ENCODE measurements at places on chromosomes 2 and 18.

DNA sequence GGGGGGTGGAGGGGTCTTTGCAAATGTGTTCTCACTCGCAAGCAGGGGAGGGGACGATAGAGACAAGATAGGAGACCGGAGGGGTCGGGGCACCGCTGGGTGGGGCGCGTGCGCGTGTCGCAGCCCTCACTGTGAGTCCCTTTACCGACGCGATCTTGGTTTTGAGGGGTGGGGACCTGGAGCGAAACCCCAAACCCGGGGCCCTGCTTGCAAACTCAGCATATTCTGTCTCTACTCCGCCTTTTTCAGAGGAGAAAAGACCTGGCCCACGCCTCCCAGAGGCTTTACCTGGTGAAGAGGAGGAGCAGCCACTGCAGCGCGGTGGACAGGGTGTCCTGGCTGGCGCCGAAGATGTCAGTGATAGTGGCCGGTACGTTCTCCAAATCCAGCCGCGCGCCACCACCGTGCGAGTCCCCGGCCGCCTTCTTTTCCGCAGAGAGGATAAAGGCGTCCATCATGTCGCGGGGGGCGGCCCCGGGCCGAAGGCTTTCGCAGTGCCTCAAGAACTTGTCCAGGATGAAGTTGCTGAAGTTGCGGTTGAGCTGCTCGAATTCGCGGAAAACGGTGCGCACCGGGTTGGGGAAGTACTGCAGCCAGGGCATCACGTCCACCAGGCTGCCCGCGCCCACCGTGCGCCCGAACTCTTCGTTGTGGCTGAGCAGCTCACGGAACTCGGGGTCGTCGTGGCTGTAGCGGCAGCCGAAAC, 1.7 kb downstream of the CYP1B1 start:
- DNase-seq = peak; percentile 28

- peak; percentile 63 for DNase-seq
Measured at GRCh38 chr2:73963385-73964120, 21.2 kb upstream of the TET3 start.

GRCh38 chr2:11129598-11130449, 25.4 kb upstream of the SLC66A3 start:
- DNase-seq = peak; percentile 82

GRCh38 chr2:29777161-29777560, 144.2 kb downstream of the ALK start:
- no peak for DNase-seq

GRCh38 chr2:172056293-172056692, 29.0 kb upstream of the DLX1 start:
- DNase-seq = no peak

DNA sequence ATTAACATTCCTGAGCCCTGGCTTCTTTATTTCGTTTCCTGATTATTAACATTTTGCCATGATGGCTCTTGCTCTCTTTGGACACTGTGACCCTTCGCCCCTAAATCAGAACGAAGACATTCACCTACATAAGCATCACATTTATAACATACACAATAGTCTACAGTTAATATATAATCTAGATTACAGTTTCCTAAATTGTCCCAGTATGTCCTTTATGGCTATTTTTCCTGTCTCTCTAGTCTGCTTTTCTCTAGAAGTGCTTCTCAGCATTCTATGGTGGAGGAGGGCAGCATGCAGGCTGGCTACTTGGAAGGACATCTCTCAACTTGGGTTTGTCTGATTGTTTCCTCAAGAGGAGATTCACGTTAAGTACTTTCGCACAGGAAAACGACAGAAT, 49.9 kb downstream of the FAM210A start:
- no peak for DNase-seq
